Endothelial cell of umbilical vein (primary cell): ENCODE measurements at places on chromosomes 5 and 9. TPM values are rescaled to one million over a fixed set of nuclear protein-coding genes. Genes with fewer than 3 reads are reported as not detected.

Gene SLC46A2
- not detected in 2 replicates for total RNA-seq

Gene CDO1
- total RNA-seq: 1.3 and 1.7 TPM in 2 replicates

Gene PALM2AKAP2
- not detected in 2 replicates for total RNA-seq

Gene LCN6
- not detected in 2 replicates for total RNA-seq

Gene GARIN3
- total RNA-seq: not detected in 2 replicates

Gene RELL2
- 3.1 and 3.6 TPM in 2 replicates for total RNA-seq

Gene OR13C5
- not detected in 2 replicates for total RNA-seq

Gene TGFBR1
- 17.7 and 18.6 TPM in 2 replicates for total RNA-seq

Gene SPATA6L
- 1.5 and 1.6 TPM in 2 replicates for total RNA-seq

DNA sequence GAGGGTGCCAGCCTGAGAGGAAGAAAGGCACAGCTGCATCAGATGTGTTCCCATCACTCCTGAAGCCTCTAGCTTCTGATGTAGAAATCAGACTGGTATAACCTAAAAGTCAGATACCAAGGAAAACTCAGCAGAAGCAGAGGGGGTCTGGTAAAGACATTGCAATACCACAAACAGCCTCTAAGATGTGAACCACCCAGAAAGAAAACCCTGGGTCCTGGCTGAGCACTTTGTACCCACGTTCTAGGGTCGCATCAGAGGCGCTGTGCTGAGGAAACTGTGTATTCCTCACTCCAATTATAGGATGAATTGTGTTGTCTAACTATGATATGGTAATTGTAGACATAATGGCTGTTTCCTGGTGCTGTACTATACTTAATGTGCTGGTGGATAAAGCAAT, 275.6 kb downstream of the IRX2 start:
- no peak for DNase-seq

- DNase-seq: peak; percentile 48
Observed at GRCh38 chr9:91681461-91682305, 258.1 kb upstream of the NFIL3 start.

- DNase-seq: no peak
Observed at GRCh38 chr5:151925340-151925739, 689 bp upstream of the GLRA1 start.

DNA sequence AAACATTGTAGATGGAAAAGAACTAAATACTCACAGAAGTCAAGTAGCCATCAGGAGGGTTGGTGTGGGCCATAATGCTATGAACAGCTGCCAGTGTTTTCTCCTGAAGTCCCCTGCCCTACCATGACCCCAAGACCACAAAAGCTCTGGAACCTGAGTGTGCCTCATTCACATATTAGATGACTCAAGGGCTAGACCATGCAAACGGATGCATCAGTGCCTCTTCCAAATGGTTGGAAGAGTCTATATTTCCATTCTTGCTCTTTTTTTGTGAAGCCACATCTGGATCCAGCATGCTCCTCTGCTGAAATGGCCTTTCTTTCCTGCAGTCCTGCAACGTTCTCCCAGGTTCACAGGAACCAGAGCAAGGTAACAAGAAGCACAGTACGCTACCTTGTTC, 136.6 kb upstream of the EPB41L4A start:
- no peak for DNase-seq

GRCh38 chr5:173777674-173778073, 110.5 kb upstream of the CPEB4 start:
- no peak for DNase-seq

GRCh38 chr9:121690316-121690715, 38.9 kb downstream of the DAB2IP start:
- no peak for DNase-seq

DNA sequence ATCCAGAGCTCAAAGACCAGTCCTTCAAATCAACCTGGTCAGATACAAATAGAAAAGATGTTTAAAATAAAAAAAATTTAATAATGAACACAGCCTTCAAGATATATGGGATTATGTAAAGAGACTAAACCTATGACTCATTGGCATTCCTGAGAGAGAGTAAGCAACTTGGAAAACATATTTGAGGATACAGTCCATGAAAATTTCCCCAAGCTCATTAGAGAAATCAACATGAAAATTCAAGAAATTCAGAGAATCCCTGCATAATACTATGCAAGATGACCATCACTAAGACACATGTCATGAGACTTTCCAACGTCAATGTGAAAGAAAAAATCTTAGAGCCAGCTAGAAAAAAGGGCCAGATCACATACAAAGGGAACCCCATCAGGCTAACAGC, 512.9 kb upstream of the PTGER4 start:
- no peak for DNase-seq

- peak; percentile 66 for DNase-seq
Observed at GRCh38 chr9:98658951-98659351, 49.8 kb downstream of the GABBR2 start.

DNA sequence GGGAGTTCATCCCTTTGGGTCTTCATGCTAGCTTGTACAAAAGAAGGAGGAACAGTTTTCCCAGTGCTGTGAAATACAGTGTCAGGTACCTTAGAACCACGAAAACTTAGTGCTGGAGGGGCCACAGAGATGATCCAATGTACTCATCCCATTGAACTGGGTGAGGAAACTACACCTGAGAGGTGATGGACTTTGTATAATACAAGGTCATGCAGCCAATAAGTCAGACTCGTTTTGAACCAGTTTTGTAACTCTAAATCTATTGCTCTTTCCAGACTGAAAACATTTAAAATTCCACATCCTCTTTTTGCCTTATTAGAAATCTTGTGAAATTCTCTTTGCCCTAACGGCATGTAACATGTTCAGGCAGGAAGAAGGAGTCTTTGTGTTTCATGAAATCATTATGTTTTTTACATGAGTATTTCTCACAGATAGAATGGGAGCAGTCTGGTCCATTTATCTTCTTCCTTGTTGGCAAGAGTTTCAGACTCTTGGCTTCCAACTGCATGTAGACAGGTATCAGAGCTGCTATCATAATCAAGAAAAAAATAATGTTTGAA, 146.8 kb upstream of the FBXL7 start:
- no peak for DNase-seq

- DNase-seq: no peak
Observed at GRCh38 chr5:111434800-111435199, 77.5 kb downstream of the STARD4 start.

DNA sequence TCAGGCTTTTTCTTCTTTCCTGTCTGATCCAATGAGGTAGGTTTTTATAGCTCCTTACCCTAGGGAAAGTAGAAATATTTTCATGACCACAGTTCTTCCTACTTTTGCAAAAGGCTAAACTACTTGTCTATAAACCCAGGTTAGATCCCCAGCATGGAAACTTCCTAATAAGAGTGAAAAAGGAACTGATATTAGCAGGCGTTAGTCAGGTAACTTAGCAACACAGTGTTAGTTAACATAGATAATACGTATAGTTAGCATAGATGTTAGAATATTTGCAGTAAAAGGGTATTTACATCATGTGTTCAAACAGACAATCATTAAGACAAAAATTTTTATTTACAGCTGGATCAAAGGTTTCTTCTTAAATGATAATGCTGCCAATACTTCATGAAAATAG, 162.9 kb upstream of the DAB2 start:
- DNase-seq: no peak

GRCh38 chr9:112061152-112061740, 113.9 kb downstream of the SUSD1 start:
- DNase-seq: peak; percentile 98

DNA sequence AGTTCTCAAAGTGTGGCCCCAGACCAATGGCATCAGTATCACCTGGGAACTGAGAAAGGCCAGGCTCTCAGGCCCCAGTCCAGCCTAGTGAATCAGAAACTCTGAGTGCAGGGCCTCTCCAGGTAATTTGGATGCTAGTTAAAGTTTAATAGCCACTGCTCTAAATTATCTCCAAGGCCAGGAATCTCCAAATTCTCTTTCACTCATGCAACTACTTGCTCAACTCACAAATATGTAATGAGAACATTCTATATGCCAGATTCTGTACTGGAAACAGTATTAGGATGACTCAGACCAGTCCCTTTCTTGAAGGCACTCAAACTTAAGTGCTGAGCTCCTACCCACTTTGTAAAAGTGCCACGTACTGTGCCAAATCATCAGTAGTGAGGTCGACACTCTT, 84.6 kb downstream of the PAPPA start:
- no peak for DNase-seq

GRCh38 chr9:81621785-81622259, 67.5 kb downstream of the TLE1 start:
- DNase-seq: no peak

GRCh38 chr9:131981116-131981776, 98.4 kb downstream of the MED27 start:
- DNase-seq: peak; percentile 63

- no peak for DNase-seq
Observed at GRCh38 chr5:14415698-14416074, 165.9 kb upstream of the OTULINL start.

DNA sequence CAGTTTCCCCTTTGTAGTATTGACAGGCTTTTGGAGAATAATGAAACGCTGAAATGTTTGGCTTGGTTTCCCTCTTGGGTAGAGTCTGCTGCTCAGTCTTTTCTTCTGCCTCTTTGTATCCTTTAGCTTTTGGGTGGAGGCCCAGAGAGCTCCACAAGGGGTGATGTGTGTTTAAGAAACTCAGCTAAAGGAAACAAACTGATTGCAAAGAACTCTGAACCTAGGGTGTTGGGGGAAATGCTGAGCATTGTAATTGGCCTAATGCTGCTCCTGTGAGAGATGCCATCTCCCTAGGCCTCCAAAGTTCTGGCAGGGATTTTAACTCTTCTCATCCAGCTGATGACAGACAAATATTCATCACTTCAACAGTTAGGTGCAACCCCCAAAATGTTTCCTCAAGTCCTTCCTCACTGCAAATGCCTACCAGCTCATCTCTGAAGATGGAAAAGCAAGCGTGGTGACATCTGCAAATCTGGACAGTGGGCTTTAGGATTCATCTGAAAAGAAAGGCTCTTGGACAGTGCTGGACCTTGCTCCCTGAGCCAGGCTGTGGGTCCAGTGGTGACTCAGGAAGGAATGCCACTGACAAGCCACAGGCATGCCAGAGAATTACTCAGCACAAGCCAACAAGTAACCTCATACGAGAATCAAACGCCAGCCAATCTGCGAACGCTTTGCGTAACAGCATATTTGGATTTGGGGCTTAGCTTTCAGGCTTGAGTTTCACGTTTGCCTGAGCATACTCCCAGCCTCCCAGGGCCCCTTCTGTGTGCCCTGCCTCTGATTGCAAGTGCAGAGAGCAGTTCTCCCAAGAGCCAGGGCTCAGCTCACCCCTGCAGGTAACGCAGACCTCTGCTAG, 30.5 kb upstream of the ZSWIM6 start:
- DNase-seq: peak; percentile 29

- DNase-seq: no peak
Observed at GRCh38 chr5:160289721-160290120, 22.6 kb downstream of the CCNJL start.
